ENCODE measurements at places on chromosomes 13 and 19.

GRCh38 chr19:33302175-33302973 is at the start of gene CEBPA:
TSS of gene CEBPA (minus strand) at chr19:33302534. CDS start at chr19:33302414, 120 bp downstream.
- DNase-seq = peak; percentile 30

GRCh38 chr19:17751103-17751911 is at the start of gene FCHO1:
TSS of gene FCHO1 (plus strand) at chr19:17751477. CDS start at chr19:17755165, 3,688 bp downstream.
- DNase-seq = peak; percentile 36

DNA sequence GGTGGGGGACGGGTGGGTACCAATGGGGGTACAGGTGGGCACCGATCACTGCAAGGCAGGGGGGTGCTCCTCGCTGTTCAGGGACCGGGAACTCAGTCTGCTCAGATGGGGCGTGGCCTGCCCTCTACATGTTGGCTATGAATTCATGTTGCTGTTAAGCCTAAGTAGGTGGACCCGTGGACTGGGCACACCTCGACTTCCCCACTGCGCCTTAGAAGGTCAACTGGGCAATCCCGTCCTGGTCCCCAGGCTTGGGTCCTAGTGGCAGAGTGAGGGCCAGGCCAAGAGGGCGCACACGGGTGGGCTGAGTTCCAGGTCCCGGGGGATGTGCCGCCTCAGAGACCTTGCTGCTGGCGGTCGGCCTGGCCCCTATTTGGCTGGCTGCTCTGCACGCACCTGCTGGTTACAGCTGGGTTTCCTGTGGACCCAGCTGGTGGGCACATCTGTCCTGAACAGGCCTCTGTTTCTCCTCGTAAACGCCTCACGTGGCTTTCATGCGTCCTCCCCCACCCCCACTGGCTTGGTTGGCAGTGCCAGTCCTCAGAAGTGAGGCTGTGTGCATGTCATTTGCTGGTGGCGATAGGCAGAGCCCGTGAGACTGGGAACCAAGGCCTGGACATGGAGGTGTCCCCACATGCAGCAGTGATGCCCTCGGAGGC is 13.5 kb upstream of the ZNF554 start:
- DNase-seq = no peak

DNA sequence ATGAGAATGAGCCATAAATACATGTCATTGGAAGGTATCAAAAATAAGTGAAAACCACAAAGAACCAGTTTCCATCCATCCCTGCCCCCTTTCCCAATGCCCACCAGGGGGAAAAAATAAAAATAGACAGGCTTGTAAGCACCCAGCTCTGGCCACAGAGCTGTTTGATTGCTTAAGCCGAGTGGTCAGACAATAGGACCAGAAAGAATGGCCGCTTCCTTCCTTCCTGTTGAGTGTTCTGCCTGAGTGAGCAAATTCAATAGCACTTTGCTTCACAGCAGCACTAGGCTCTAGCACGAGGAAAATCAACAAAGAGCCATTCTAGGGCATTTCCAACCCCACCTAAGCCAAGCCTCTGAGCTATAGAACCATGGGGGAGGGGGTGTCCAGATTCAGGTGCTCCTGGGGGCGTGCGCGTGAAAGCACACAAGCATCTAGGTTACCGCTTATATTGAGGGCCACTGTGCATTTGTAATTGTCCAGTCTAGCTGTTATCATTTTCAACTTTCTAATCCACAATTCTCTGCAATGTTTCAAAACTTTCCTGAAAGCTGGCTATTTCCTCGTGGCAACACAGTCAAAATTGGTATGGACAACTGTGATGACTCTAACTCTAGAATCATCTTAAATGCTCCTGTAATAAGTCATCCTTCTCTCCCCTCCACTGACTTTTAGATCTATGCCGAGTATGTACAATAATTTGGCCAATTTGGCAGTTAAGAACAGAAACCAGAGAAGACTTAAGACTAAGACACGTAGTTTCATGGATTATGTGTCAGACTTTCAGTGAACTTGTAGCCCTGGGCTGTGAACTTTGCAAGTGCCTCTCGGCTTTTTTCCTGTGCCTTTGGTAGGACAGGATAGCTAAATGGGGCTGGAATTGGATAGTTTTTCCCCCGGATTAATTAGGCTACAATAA is 64.3 kb downstream of the SPRY2 start:
- DNase-seq = peak; percentile 35

DNA sequence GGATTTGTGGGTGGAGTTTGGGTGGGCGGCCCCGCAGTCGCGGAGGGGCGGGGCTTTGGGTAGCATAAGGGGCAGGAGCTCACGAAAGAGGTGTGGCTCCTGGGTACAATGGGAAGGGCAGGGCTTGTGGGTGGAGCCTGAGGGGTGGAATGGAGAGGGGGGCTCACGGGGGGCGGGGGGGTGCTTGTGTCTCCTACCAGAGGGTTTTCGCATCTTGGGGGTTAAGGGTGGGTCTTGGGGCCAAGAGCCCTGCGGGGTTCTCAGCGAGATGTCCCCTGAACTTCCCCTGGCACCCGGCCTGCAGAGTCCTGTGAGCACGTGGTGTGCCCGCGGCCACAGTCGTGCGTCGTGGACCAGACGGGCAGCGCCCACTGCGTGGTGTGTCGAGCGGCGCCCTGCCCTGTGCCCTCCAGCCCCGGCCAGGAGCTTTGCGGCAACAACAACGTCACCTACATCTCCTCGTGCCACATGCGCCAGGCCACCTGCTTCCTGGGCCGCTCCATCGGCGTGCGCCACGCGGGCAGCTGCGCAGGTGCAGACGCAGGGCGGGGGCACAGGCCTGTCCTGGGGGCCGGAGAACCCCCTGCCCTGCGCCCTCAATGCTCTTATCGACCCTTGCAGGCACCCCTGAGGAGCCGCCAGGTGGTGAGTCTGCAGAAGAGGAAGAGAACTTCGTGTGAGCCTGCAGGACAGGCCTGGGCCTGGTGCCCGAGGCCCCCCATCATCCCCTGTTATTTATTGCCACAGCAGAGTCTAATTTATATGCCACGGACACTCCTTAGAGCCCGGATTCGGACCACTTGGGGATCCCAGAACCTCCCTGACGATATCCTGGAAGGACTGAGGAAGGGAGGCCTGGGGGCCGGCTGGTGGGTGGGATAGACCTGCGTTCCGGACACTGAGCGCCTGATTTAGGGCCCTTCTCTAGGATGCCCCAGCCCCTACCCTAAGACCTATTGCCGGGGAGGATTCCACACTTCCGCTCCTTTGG is 5.1 kb downstream of the FSTL3 start:
- no peak for DNase-seq

DNA sequence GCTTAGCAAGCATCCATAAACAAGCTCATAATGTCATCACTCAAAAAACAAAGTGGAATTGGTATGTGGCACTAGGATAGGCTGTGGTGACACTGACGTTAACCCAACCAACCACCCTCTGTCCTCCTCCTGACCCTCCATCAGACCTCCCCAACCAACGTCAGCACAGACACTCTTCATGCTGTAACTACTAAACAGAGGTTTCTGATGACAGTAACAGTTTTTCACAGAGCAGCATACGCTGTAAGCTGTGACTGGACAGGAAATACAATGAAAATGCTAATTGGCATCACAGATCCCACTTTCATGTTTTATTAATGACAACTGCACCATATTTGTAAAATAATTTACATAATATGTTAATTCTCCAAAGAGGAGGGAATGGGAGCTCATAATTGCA is 238.0 kb downstream of the IRS2 start:
- no peak for DNase-seq

DNA sequence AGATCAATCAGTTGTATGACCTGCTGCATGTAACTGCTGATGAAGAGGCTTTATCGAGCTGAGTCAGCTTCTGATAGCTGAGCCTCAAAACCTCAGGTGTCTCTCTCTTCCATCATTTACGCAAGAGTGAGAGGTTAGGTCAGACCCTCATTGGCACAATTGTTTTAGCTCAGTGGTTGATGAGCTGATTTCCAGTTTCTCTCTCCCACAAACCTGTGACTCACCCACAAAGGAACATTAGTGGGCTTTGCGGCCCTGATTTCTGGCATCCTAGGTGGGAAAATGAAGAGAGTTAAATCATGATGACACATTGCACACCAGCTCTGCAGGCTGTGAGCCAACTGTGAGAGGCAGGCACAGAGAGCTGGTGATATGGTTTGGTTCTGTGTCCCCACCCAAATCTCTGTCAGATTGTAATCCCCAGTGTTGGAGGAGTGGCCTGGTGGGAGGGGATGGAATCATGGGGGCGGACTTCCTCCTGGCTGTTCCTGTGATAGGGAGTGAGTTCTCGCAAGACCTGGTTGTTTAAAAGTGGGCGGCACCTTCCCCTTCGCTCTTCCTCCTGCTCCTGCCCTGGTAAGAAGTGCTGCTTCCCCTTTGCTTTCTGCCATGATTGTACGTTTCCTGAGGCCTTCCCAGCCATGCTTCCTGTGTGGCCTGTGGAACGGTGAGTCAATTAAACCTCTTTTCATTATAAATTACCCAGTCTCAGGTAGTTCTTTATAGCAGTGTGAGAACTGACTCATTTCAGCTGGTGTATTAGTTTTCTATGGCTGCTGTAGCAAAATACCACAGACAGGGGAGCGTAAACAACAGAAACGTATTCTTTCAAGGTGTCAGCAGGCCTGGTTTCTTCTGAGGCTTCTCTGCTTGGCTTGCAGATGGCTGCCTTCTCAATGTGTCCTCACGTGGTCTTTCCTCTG is 33.5 kb upstream of the TMTC4 start:
- DNase-seq = no peak

DNA sequence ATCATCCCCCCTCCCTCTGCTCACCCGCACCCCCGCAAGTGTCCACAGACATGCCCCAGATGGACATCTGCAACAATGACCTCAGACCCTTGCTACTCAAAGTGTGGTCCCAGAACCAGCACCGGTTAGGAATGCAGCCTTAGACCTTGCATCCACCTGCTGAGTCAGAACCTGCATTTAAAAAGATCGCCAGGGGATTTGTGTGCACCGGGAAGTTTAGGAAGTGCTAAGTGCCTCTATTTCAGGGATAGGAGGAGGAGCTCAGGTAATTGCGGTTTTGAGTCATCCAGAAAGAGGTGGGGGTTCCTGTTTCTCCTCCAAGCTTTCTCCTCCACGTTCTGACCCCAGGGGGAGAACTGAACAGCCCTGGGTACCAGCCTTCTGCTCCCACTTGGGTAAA is 46.2 kb downstream of the CACNA1A start:
- DNase-seq = no peak

- no peak for DNase-seq
These were observed 11.9 kb downstream of the KLF2 start for GRCh38 chr19:16336571-16336970.

DNA sequence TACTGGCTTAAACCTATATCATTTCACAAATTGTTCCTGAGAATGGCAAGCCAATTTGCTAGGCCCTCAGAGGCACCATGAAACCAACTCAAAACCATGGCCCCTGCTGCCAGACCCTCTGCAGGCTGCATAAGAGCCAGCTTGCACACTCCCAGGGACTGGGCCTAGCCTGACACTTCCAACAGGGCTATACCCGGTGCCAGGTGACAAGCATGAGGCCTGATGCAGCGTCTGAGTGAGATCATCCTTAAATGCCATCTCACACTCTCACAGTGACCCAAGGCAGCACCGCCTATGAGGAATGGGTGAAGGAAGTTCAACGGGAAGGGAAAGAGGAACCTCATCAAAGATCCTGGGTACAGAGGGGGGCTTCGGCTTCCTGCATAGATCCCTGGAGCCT is 65.6 kb downstream of the C13orf42 start:
- DNase-seq = no peak

DNA sequence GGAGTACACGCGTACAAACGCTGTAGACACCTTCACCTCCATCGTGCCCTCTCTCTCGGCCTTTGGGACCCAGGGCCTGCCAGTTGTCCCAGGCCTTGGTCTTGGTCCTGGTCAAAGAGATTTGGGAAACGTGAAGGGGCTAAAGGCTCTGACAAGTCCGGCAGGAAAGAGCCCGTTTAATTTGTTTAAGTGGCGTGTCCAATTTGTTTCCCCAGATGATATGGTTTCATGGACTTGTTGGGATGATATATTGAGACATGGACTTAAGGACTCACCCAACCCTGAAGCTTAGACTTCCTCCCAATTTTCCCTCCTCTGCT is 2.7 kb downstream of the CLEC11A start:
- DNase-seq = no peak

DNA sequence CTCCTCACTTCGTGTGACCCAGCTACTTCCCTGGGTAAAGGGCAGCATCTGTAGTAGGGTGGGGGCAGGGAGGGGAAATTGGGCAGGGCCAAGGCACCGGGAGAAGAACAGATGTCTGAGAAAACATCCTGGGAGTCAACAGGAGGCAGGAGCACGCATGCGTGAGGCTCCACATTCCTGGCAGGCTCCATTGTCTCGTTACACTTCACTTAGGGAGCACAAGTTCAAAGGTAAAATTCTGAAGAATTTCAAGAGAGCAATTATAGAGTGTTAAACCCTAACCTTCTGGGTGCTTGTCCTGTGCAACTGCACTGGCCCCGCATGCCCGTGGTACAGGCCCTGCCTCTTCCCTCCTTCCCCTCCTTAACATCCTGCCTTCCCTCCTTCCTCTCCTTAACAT is 79.6 kb upstream of the POMP start:
- no peak for DNase-seq

DNA sequence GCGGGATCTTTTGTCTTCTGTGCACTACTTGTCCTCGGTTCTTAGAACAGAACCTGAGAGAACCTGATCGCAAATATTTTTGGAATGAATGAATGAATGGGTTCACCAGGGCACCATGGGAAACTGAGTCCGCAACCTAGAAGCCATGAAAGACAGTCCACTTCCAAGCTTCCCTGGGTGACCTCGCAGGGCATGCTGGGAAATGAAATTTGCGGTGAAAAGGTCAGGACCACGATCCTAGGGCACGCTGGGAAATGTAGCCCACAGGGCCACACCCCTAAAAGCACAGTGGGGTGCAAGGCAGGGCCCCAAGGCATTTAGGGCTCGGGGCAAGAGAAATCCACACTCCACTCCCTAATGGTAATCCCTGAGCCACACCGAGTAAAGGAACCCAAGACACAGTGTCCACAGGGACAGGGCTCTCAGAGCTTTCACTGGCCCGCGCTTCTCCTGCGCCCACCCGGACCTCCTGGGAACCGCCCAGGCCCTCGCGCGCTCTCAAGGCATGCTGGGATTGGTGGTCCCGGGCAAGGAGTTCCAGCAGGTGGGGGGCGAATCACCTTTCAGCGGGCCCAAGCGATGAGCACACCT is 1.1 kb upstream of the PPP1R12C start:
- DNase-seq = peak; percentile 27

- DNase-seq = no peak
These were observed 812.8 kb upstream of the SLC10A2 start for GRCh38 chr13:103878891-103879605.

- no peak for DNase-seq
These were observed 91.8 kb downstream of the UBL3 start for GRCh38 chr13:29758531-29759114.

- DNase-seq = no peak
These were observed 94.9 kb downstream of the ERCC5 start for GRCh38 chr13:102940770-102941169.
